ENCODE measurements at places on chromosomes 1 and 21. TPM values are rescaled to one million over a fixed set of nuclear protein-coding genes. Genes with fewer than 3 reads are reported as not detected.
A peak's percentile ranks its signal among the peaks of the same experiment; 100 is the strongest.

GRCh38 chr1:201756406-201756805, 72.6 kb upstream of the IPO9 start:
- DNase-seq, result no peak

DNA sequence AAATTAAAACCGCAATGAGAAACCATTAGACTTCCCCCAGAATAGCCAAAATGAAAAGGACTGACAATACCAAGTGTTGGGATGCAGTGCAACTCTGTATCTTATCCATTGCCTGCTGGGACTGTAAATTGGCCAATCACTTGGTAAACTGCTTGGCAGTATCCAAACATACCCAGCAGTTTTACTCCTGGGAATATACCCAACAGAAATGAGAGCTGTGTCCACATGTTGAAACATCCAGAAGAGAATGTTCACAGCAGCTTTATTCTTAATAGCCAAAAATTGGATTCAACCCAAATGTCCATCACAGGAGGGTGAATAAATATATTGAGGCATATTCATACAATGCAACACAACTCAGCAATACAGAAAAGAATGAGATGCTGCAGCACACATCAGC, 13.7 kb upstream of the FAM20B start:
- DNase-seq, result no peak

DNA sequence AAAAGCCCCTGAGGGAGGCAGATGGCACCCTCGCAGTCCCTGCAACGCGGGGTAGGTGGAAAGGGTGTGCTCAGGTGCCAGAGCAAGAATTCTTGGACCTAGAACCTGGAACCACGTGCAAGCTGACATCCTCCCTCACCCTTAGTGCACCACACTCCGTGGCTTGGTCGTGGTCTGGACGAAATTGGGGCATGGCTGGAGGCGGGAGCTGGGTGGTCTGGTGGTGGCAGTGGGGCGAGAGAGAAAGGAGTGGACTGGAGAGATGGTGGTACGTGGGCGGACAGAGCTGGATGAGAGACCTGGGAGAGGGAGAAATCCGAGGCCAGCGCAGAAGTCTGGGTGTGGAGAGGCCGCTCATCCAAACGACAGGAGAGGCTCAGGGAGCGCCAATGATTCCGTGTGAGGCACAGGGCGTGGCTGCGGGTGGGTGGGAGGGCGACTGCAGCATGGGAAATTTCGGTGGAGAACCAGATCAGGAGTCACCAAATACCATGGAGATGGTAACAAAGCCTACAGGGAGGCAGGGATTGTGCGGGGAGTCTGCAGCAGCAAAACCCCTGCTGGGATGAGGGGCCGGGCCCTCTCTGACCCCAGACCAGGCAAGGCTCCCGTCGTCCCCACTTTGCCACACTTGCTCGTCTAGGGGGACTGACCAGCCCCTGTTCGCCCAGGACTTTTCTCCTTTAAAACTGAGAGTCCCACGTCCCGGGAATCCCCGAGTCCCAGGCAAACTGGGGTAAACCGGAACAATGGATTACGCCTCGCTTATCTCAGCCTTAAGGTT, 31.9 kb downstream of the CDCP2 start:
- DNase-seq, result no peak

ZNF648 gene
- total RNA-seq, result 0.81 TPM

INKA2 gene
- 1.1 TPM for total RNA-seq

DNA sequence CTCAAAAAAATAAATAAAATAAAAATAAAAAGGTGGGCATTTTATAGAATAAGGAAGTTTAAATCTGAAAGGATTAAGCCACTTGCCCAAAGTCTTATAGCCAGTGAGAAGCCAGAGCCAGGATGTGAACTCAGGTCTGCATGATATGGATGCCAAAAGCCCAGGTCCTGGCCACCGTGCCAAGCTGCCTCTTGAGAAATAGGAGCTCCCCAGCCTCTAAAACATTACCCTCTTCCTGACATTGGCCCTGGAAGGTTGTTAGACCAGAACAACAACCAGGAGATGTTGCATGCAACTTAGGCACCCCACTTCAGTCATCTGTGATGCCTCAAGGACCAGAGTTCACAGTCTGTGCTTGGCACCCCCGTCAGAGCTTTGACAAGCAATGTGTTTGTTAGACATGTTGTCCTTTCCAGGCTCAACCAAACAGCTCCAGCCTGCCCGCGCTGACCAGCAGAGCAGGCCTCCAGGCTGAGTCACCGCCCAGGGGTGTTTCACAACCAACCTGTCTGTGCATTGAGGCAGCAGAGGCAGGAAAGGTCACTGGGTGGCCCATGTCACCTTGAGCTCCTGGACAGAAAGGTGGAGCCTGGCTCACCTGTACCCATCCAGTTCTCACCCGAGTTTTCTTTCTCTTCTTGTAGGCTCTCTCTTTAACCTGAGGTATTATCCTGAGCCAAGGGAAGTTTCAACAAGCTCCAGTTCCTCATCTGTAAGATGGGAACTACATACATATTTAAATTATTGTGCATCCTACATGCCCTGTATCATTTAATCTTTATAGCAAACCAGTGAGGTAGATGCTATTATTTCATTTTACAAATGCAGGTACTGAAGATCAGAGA, 14.9 kb upstream of the MED18 start:
- peak; percentile 95 for DNase-seq

KCNC4 gene
- 1.8 TPM for total RNA-seq

GRCh38 chr1:110857964-110858948, 14.7 kb upstream of the CD53 start:
- no peak for DNase-seq

DNA sequence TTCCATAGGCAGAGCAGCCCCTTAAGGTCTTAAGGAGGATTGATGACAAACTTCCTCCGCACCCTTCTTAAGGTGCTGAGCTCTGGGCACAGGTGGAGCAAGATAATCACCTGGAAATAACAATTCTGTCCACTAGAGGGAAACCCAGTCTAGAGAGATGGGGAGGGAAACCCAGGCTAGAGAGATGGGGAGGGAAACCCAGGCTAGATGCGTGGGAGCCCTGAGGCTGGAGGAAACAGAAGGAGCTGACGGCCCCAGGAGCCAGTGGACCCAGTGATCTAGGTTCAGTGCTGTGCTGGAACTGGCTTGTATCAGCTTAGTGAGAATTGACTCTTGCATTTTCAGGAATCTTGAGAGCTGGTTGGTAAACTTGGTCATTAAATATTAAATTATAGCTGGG, 17.8 kb upstream of the MYCL start:
- DNase-seq, result no peak

DNA sequence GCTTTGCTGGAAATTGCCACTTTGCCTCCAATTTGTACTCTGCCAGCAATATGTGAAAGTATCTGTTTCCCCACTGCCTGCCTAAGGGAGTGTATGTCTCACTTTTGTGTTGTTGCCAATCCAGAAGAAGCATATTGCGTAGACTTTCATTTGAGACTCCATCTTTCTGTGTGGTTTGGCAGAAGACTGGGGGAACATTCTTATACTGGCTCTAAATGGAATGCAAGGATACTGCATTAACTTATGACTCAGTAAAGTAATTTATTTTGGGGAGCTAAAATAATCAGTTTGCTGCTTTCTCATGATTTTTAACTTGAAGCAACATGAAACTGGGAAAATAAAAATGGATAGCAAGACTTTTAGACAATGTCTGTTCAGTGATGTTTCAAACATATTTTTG, 107.7 kb upstream of the TMPRSS2 start:
- no peak for DNase-seq

GRCh38 chr1:18581420-18581880, 49.2 kb upstream of the PAX7 start:
- DNase-seq, result no peak

- DNase-seq, result no peak
These were observed 20.6 kb downstream of the CLCA1 start for GRCh38 chr1:86489242-86489878.

GRCh38 chr1:239706245-239706892, 320.0 kb downstream of the CHRM3 start:
- no peak for DNase-seq

DNA sequence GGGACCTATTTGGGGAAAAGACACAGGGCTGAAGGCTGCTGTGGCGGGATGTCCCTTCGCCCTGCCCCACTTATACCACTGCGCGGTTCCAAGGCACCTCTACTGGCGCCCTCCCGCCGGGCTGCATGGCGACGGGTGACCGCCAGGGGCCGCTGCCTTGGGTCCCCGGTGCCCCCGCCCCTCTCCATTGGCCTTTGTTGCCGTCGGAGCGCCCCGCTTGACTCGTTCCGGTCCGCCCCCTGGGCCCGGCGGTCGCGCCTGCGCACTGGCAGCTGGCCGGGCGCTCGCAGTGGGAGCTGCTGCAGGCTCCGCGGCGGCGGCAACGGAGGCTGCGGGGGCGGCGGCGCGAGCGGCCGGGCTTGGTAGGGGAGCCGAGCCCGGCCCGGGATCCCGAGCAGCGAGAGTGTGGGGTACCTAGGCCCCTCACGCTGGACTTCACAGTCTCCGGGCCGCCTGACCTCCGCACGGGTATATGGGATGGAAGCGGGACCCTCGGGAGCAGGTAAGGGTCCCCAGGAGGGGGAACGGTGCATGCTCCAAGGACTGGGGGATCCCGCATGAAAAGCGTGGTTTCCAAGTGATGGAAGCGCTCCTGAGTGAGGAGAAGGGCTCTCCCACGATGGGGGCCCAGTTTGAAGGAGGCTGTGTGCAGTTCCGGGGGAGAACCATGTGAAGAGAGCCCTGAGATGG, at the start of gene AGO1:
AGO1 (plus strand) TSS at position 265 of the 690 bp plus-strand sequence; CDS start at position 478, 213 bp downstream.
- DNase-seq, result peak; percentile 96

TTC34 gene
- total RNA-seq, result 0.20 TPM

- no peak for DNase-seq
These were observed 19.7 kb upstream of the RGS7 start for GRCh38 chr1:241376701-241377100.

GUCA2B gene
- 0.53 TPM for total RNA-seq

LIN28A gene
- total RNA-seq, result 1.1 TPM

ADGRL2 gene
- total RNA-seq, result 36.5 TPM

SPRR1A gene
- not detected for total RNA-seq

- no peak for DNase-seq
These were observed 31.3 kb downstream of the WNT4 start for GRCh38 chr1:22111620-22112019.

DNA sequence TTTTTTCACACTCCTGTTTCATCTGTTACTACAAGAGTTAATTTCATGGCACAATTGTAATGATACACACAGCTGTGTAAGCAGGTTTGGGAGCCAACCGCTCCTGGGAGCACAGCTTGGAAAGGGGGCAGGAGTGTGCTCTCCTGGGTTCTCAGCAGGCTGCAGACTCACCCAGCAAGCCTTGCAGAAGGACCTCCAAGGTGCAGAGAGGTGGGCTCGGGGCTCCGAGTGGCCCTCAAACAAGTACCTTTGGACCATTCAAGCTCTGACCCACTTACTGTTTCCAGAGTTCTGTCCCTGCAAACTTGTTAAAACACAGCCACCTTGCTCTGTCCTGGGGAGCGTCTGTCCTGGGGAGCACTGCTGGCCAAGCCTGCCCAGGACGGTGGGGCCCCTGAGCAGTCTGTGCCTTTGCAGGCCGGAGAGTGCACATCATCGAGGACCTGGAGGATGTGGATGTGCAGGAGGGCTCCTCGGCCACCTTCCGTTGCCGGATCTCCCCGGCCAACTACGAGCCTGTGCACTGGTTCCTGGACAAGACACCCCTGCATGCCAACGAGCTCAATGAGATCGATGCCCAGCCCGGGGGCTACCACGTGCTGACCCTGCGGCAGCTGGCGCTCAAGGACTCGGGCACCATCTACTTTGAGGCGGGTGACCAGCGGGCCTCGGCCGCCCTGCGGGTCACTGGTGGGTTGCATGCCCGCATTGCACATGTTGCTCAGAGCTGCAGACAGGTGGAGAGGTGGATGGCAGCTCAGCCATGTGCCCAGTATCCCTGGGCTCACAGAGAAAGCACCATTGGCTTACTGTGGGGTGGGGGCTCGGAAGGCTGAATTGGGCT, 78.0 kb downstream of the OBSCN start:
- no peak for DNase-seq

- no peak for DNase-seq
These were observed 66.6 kb downstream of the SLC37A1 start for GRCh38 chr21:42580076-42580792.

DNA sequence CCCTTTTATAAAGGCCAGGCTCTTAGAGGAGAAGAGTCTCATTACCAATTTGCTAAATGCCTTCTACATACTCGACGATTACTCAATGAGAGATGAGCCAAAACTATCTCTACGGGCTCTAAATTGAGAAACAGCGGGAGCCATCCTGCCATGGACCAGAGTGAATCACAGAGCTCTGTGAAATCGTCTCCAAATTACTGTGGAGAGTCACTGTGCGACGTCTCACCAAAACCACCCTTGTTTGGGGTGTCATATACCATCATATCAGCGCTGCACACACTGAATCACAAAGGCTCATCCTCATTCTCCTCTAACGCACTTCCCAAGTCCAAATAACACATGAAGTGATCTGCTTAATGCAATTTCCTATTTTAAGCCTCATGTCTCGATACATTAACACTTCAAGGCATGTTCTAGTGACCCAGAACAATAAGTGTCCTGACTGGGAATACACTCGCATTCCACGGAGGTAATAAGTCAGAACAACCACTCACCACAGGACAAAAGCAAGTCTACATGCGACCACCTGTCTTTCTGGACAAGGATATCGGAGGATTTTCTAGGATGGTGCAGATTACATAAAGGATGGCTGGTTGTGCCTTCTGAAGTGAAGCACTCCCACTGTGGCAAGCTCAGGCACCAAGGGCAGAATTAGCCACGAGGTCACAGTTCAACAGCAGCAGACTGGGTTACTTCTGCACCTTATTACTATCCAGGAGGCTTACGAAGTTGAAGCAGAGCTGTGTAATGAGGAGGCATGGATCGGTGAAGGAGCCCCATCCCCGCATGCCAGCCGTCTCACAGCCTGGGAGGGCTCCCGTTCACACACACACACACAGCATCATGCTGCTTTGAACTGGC, 44.3 kb downstream of the NID1 start:
- DNase-seq, result no peak

DNA sequence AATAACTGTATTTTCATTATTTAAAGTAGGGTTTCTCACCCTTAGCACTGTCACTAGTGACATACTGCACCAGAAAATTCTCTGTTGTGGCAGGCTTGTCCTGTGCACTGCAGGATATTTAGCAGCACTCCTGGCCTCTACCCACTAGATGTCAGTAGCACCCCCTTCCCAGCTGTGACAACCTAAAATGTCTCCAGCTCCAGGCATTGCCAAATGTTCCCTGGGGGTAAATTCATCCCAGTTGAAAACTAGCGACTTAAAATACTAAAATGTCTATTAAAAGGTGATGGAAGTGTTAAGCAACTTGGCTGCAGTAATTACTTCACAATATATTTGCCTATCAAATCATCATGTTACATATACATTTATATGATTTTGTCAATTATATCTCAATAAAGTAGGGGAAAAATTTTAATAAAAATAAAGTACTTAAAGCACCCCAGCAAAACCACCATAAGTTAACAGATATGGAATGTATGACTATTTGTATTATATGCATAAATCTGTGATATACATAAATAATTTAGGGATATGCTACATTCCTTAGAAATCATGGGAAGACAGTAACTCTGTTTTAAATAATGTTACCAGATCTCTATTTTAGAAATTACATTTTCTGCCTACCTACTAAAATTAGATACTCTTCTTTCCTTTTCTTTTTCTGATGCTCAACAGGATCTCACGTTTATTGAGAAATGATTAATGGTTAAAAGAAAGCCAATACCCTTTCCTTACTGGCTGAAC, 74.6 kb downstream of the ARID4B start:
- peak; percentile 60 for DNase-seq

ACBD3 gene
- 12.8 TPM for total RNA-seq

ANKRD65 gene
- 1.0 TPM for total RNA-seq

All from left lobe of liver (tissue), 2 donors.